GM06990 (cell line): ENCODE measurements at places on chromosomes 6 and 20.

DNA sequence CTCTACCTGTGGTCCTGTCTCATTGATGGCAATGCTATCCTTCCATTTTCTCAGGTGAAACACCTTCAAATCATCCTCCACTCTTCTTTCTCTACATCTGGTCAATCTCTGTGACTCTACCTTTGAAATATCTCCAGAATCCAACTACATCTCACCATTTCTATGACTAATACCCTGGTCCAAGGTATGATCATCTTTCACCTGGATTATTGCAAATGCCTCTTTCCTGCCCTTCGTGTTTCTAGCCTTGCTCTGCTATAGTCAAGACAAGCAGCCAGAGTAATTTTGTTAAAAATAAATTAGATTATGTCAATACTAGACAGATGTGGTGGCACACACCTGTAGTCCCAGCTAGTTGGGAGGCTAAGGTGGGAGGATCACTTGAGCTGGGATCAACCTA is 17.8 kb upstream of the BLCAP start:
- no peak for DNase-seq

DNA sequence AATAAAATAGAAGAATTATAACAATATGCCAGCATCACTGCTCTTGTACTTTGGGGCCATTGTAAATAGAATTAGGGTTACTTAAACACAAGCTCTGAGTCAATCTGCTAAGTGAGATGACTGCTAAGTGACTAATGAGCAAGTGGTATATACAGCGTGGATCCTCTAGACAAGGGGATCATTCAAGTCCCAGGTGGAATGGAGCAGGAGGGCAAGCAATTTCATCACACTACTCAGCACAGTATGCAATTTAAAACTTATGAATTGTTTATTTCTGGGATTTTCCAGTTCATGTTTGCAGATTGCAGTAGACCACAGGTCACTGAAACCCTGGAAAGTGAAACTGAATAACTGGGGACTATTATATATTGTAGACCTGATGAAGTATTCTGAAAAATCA is 235.3 kb downstream of the BTBD3 start:
- DNase-seq, result no peak

GRCh38 chr20:37525810-37526209 is 1.9 kb downstream of the BLCAP start:
- DNase-seq, result no peak

DNA sequence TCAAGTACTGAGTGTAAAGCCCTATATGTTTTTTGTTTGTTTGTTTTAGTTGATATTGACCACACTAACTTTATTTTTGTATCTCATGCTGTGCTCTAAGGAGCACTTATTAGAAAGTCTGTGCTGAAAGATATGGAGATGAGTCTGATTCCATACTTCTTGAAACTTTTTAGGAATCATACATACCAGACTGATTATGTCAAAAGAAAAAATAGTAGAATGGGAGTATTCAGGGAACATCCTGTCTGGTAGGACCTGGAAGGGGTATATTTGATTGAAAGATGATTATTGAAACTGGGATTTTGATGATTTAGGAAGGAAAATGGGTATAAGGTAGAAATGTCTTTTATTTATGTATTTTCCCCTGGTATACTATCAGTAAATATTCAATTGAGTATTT is 111.4 kb downstream of the QKI start:
- DNase-seq, result no peak
